ENCODE measurements at places on chromosomes 3 and 15.

GRCh38 chr15:76099388-76099787 is 39.6 kb downstream of the TMEM266 start:
- DNase-seq: no peak

DNA sequence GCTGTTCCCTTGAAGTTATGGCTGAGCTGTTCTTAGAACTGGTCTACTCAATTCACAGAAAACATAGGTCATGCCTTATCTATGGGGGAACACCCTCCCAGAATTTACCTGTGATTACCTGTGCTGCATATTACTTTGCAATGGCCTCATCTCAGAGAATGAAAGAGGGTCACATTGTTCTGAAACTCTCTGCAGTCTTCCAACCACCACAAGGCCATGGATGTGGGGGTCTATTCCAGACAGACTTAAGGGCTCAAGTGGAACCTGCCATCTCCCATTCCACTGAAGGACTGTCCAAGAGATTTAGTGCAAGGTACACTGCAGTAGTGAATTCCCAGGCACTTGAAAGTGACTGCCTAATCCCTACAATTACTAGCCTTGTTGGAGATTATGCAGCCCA is 40.1 kb upstream of the RASA2 start:
- no peak for DNase-seq

GRCh38 chr3:75049533-75049932 is 435.1 kb upstream of the CNTN3 start:
- DNase-seq: no peak

GRCh38 chr3:173003471-173003870 is 137.6 kb downstream of the SPATA16 start:
- DNase-seq: no peak

DNA sequence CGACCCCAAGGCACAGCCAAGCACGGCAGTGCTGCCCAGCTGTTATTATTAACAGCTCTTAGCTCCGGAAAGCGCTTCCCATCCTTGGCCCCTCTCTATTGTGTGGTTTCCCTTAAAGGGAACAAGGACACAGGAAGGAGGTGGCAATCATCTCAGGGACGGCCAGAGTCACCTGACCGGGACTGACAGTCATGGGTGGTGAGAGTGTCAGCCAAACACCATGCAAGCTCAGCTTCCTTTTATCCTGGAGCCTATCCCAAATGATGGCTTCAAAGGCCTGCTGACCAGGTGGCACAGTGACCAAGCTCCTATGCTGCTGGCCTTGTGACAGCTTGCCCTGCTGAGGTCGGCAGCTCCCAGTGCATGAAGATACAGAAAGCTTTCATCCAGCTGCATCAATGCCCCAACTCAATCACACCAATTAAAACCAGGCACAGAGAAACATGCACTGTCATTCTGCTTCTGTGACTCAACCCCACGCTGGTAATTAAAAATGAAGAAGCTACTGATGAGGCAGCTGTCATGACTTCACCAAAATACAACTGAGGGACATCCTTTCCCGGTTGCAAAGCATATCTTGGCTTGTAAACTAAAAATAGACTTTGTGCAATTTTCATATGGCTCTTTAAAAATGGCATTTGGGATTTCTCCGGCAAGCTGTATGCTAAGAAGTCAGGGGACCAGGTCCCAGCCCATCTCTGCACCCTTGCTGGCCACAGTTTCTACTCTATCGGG is 34.0 kb downstream of the PCSK6 start:
- DNase-seq: no peak

DNA sequence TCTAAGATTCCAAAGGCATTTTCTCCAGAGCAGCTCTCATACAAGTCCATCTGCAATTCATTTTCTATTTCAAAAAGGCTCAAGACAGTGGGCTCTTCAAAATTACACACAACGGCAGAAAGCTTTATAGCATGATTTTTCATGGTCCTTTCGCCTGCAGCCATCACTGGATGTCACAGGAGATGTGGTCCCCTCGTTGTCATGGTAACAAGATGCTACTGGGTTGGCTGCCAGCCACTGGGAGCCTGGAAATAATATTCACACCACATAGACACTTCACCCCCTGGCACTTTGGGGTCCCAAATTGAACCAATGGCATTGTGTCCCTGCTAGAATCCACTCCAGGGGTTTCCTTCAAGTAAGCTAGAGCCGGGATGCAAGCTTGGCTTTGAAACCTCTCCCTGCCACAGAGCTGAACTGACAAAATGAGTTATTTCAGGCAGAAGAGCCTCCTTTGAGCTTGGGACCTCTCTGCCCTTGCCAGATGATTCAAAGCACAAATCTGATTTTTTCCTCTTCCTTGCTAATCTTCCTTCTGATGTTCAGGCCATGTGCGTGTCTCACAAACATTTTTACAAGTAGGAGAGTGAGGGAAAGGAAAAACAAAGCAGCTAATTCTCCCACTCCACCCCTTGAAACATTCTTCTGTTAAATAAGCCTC is 512.6 kb upstream of the ADAMTS9 start:
- DNase-seq: no peak

GRCh38 chr3:58109752-58110151 is 101.0 kb downstream of the DNASE1L3 start:
- DNase-seq: no peak

DNA sequence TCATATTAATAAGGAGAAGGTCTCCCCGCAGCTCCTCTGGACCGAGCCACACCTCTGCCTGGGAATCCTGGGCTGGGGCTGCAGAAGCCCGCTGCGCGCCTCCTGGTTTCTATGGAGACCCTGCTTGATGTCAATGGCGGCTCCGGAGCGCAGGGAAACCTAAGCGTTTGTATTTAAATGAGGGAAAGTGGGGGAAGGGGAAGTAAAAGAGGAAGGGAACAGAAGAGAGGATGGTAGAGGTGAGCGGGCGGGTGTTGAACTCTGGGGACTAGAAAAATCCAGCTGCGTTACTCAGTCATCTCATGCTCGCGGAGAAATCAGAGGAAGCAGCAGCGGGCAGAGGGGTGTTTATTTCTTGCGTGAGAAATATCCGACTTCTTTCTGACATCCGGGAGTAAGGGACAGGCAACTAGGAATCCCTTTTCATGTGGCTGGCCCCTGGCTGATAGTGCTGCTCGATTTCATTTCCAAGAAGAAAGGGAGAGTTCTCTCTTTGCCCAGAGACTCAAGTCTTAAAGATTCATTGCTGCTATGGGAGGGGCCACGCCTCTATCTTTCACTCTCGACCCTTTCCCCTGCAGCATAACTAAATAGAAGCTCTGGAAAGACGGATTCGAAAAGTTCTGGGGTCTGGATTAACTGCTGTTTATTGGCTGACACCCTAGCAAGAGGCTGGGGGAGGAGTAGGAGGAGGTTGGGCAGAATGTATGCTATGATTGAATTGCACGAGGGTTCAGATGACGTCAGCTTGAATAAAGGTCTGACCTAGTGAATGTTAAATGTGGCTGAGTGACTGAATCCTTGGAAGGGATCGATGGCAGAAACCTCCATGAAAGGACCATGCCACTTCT is 110.5 kb upstream of the GAP43 start:
- peak; percentile 85 for DNase-seq

All from ecto neural progenitor cell (in vitro differentiated cells).